ENCODE measurements at places on chromosomes 12 and 14.

GRCh38 chr12:93426412-93426805, 15.3 kb downstream of the UBE2N start:
- DNase-seq: no peak

DNA sequence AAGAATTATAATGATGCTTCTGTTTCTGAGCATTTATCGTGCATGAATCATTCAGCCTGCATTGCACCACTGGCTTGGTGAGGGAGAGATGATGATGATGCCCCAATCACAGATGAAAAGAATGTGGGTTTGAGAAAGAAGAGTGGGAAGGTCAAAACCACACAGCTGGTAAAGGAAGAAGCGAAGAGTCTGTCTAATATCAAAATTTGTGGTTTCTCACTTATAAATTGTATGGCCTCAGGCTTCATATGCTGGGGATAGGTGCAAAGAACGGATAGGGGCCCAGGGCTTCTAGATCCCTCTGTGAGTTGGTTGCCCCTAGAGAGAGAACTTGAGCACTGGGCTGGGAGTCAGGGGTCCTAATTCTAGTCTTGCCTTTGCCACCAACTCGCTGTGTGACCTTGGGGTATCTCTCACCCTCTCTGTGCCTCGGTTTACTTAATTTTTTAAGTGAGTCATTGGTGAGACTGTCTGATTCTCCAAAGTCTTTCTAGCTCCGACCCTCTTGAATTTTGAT, 2.2 kb downstream of the OASL start:
- DNase-seq: peak; percentile 82

DNA sequence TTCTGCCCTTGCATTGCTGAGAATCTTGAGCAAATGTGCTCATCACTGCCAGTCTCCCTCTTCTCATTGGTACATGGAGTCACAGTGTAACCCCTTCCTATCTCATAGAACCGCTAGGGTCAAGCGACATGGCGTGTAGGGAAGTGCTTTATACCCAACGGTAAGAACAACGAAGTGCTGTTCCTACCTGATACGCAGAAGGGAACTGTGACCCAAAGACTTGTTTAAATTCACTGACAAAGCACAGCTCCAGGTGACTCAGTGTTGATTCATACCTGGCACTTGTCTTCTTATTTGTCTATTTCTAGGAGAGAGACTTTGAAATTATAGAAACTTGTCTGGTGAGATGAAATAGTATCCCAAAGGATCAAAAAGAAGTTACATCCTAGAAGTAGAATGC, 53.7 kb downstream of the FBXL14 start:
- DNase-seq: peak; percentile 60

DNA sequence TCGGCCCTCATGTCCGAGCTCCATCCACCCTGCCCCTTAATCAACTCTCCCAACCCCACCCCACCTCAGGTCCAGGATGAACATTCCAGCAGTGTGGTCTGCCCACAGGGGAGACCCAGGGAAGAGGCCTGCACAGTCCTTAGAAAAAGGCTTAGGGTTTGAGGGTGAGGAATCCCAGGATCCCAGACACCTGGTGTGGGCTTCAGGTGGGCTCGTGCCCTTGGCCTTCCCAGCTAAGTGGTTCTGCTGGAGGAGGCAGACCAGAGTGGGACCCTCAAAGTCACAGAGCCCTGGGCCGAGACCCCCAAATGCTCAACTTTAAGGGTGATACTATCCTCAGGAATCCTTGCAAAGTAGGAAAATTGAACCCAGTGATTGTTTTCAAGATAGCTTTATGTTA, 25.4 kb upstream of the PPP2R5C start:
- no peak for DNase-seq

Measured in foreskin fibroblast (primary cell).